Activated effector memory CD4-positive, alpha-beta T cell treated with anti-CD3 and anti-CD28 coated beads, Interleukin-2, amount 50 U/mL, for 16 hours (primary cell): ENCODE measurements at places on chromosomes 3 and 15.

- no peak for DNase-seq
These were observed 137.5 kb upstream of the FOXB1 start for GRCh38 chr15:59866642-59867041.

DNA sequence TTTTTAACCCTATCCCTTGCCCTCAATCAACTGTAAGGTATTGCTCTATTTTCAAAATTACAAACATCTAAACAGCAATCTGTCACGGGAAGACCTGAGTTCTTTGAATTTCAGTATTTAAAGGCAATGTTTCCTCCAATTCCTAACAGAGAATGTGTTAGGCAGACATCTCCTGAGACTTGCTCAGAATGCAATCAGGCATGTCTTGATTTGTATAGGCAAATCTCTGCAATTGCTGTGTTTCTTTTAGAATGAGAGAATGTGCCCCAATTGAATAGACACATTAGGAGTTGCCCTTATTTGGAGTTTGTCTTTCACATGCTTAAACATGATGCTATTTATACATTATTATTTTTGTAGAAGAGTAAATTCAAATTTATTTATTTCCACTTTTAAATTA is 205.6 kb downstream of the CADM2 start:
- no peak for DNase-seq

DNA sequence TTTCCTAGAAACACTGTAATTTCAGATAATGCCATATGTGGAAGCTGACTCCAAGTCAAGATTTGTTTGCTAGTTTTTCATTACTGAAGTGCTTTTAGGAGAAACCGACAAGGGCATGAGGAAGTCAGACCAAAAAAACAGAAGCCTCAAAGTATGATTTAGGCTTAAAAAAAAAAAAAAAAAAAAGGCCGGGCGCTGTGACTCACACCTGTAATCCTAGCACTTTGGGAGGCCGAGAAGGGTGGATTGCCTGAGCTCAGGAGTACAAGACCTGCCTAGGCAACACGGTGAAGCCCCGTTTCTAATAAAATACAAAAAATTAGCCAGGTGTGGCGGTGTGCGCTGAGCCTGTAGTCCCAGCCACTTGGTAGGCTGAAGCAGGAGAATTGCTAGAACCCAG is 11.6 kb downstream of the RPL15 start:
- DNase-seq, result no peak

DNA sequence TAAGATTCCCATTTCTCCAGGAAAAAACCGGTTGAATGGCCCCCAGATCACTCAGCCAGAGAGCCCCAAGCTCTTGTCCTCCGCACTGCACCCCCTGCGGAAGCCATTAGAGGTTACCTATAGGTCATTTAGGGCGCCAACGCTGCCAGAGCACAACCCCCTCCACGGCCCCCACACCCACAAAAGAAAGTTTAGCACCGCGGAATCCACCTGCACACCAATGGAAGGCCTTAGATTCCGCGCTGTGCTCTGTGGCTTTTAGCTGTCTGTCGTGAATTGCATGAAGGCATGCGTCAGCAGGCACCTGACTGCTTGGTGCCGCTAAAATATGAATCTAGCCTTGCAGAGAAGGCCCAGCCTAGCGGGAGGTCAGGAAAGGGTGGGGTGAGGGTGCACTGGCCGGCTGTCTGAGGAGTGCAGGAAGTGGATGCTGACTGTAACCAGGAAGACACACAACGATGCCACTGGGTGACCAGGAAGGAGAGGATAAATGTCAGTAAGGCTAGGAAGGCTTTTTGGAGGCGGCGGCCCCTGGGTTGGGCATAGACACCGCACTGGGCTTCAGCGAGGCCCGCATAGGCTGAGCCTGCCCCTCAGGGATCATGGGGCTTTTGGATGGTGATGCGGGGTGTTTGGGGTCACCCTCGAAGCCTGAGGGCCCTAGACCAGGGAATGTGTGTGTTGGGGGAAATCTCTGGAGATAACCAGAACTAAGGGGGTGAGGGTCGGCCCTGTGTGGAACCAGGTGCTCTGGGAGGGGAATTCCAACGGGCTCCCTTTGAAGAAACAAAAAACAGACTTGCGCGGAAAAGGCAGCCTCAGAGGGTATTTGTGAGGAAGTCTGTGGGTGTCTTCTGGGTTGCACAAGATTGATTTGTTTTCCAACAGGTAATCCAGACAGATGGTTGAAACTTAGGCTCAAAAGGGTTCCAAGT is 976 bp upstream of the NUP210 start:
- DNase-seq, result peak; percentile 91

- DNase-seq, result no peak
These were observed 218.8 kb upstream of the HES1 start for GRCh38 chr3:193917158-193917557.

DNA sequence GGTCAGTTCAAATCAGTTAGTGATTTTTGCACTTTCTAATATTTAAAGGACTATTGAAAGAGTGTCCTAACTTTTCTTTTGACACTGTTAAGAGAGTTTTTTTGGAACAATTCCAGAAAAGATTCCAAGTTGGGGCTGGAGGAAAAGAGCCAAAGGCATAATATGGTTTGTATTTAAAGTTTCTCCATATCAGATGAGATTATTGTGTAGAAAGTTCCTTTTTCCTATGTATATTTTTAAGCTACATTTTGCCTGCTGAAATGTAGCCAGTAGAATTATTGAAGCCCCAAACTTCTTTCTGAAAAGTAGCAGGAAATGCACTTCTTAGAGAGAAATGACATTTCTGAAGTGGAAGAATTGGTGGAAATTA is 136.5 kb upstream of the TSC22D2 start:
- DNase-seq, result no peak

DNA sequence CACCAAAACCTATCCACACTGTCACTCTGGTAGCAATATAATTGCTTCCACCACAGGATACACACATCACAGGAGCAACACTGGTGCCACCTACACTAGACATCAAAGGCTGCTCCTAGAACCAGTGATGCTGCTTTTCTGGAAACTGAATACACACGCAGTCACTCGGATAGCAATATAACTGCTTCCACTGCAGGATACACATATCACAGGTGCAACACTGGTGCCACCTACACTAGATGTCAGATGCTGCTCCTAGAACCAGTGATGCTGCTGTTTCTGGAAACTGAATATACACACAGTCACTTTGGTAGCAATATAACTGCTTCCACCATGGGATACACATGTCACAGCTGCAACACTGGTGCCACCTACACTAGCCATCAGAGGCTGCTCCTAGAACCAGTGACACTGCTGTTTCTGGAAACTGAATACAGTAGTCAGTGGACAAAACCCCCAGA is 6.9 kb upstream of the TNFSF10 start:
- peak; percentile 71 for DNase-seq

DNA sequence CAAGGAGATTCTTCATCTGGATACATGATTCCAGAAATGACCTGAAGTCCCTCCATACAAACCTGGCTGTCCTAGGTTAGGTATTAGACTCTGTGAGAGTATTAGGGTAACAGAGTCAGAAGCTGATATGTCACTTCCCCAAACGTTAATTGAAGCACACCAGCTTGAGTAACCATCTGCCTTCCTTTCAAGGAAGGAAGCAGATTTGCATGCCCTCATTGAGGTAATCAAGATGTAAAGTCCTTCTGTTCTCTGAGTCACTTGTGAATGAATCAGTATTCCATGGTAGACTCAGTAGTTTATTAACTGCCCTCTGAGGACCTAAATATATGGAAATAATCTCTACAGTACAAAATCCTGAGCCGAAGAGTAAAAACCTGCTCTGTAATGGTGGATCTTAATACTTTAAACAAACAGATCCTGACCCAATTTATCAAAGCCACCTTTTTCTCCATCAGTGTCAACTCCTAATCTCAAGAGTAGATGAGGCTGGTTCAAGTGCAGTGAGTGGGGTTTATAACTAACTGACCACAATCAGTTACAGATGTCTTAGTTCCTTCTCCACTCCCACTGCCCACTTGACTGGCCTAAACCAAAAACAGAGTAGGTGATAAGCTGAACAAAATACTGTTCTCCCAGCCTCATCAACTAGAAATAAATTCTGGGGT is 246.2 kb upstream of the CHRM5 start:
- DNase-seq, result no peak

- DNase-seq, result no peak
These were observed 9.0 kb downstream of the FBN1 start for GRCh38 chr15:48636511-48636910.

DNA sequence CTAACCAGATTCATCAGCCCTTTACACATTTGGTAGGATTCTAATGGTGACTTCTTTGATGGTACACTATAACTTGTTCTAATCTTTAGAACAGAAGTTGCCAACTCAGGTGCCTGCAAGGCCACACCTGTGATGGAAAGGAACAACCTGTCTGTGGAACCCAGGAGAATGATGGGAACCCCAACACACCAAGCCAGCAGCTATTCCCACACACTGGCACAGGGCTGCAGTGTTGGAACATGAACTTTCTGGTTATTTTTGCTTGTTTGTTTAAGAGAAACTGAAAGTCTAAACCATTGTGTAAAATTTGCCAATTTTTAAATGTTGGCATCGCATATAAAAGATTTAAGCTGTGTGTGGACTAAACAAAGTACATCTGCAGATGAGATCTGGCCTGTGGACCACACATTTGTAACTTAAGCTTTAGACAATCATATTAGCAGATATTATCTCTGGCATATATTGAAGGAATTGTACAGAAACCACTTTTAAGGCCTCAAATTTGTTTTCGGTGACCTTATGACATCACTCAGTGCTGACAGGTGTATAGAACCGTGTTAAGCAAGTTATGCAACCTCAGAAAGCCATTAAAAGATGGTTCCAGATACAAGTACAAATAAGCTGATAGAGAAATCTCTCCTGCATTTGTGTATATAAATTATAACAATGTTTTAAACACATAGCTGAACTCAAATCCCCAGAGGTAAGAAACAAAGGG is 242.9 kb downstream of the SLC9A9 start:
- DNase-seq, result no peak

DNA sequence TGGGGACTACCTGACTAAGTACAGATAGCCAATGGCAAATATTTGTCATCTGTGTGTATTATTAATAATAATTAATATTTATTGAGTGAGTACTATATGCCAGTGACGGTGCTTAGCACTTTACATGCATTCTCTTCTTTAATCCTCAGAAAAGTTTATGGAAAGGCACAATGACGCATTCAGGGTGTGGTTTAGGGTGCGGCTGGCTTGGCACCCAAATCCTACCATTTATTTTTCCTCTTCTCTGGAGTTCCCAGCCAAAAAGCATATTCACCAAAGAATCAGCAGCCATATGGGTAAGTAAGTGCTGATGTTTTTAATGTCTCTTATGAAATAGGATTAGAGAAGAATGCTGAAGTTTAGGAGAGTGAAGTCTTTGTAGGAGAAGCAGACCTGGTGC is 140.4 kb upstream of the TP63 start:
- DNase-seq, result no peak

GRCh38 chr3:63960048-63960711 is 48.0 kb upstream of the SCAANT1 start:
- DNase-seq, result no peak

GRCh38 chr3:171640520-171641412 is 169.5 kb downstream of the PLD1 start:
- no peak for DNase-seq

- no peak for DNase-seq
These were observed 66.5 kb upstream of the PLXND1 start for GRCh38 chr3:129673012-129673411.

DNA sequence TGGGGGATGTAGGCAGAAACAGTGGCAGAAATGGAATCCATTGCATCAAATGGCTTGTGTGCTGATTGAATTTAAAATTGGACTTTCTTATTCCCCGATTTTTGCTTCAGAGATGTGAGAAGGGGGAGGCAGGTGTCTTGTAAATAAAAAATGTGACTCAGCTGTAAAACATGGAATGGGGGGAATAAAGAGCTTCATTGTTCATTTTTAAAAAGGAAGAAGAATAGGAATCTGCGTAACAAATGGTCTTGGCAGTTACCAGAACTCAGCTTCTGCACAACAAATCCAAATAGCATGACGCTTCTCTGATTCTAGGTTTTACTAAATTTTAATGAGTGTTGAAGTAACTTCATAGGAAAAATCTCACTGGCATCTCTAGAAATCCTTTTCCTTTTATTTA is 323.9 kb upstream of the GBE1 start:
- DNase-seq, result no peak

- no peak for DNase-seq
These were observed 91.5 kb upstream of the FAM174B start for GRCh38 chr15:92747047-92747446.

GRCh38 chr3:115275896-115276295 is 128.8 kb upstream of the ZBTB20 start:
- no peak for DNase-seq

GRCh38 chr3:46695962-46696894 is 2.7 kb upstream of the ALS2CL start:
- DNase-seq, result no peak

GRCh38 chr15:94411285-94411684 is 179.9 kb downstream of the MCTP2 start:
- DNase-seq, result no peak

GRCh38 chr15:22228101-22228762 is 147.9 kb downstream of the OR4M2 start:
- peak; percentile 61 for DNase-seq

- DNase-seq, result no peak
These were observed 20.3 kb upstream of the ALAS1 start for GRCh38 chr3:52177701-52178042.

GRCh38 chr3:122800706-122801237 is 5.9 kb downstream of the SLC49A4 start:
- no peak for DNase-seq

GRCh38 chr15:76327191-76328105 is 9.1 kb upstream of the ISL2 start:
- DNase-seq, result no peak

DNA sequence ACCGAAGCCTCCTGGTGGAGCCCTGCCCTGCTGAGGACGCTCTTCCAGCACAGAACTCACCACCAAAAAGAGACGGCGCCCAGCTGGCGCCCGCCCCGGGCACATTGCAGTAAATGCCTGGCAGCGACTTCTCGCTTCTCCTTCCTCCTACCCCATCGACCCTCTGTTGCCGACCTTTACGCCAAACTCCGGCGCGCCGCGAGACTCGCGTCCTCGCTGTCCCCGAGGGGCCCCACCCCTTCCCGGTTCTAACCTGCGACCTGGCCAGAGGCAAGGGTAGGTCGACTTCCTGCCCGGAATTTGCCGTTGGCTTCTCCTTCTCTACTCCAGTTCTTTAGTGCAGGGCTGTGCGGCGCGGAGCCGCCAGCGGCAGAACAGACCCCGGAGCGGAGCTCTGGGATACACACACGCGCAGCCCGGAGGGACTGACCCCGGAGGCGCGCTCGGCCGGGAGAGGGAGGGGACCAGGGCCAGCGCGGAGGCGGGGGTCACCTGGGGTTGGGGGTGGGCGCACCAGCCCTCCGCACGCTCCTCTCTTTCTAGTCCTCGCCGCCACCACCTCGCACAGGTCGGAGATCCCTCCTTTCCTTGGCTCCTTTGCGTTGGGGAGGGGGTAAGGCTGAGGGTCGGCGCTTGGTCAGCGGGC is 226.6 kb upstream of the AZI2 start:
- DNase-seq, result no peak
